ENCODE measurements at places on chromosomes 5 and 9. TPM values are rescaled to one million over a fixed set of nuclear protein-coding genes. Genes with fewer than 3 reads are reported as not detected.

IL5 gene
- not detected for total RNA-seq

GRCh38 chr5:145887976-145888574 is 15.3 kb upstream of the GRXCR2 start:
- DNase-seq, result peak; percentile 72

- DNase-seq, result no peak
Observed at GRCh38 chr5:127409246-127409917, 108.1 kb upstream of the PRRC1 start.

GRCh38 chr5:6768590-6769230 is 55.5 kb downstream of the TENT4A start:
- no peak for DNase-seq

DNA sequence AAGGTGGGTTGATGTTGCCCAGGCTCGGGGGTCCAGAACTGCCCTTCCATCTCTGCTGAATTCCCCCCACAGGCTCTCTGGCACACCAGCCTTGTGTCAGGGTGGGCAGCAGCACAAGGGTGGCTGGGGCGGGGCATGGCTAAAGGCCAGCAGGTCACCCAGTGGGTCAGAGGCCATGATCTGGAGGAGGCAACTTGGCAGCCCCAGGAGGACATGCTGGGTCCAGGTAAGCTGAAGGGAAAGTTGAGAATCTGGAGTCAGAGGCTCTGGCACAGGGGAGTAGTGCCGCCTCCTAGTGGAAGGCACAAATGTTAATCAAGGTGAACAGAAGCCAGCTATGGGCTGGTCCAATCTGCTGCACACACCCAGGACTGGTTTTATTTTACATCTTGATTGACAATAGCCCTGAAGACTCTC is 6.2 kb downstream of the TMEM8B start:
- no peak for DNase-seq

- DNase-seq, result no peak
Observed at GRCh38 chr9:98597236-98597771, 111.4 kb downstream of the GABBR2 start.

DNA sequence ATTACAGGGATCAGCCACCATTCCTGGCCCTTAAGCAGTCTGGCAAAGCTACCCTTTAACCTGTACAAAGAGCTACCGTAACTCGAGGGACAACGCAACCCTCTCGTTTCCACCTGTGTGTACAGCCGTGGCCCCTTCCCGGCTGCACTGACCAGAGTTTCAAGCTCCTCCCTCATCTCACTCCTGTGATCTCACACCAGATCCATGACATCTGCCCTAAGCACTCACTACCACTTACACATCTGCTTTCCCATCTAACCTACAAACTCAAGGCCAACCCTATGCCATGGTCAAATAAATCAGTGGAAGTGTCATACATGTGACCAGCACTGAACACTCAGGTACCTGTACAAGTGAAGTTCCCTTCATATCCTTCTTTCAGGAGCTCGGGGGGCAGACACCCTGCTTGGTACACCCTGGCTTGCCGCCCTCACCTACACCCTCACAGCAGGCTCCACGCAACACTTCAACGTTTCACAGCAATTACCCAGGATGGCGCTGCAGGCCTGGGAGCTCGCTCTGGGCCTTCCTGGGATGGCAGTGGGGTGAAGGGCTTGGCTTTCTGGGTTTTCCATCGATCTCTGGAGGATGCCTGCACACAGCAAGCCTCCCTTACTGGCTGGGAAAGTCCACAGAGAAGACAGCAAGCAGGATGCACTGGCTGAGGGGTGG is 61.7 kb downstream of the PRRT1B start:
- DNase-seq, result no peak

GRCh38 chr5:180868960-180869359 is 7.9 kb upstream of the ZFP62 start:
- peak; percentile 92 for DNase-seq

PHF19 gene
- 37.2 TPM for total RNA-seq
